ENCODE measurements at places on chromosomes 7 and 10.

GRCh38 chr7:50450590-50451032 is 461 bp upstream of the FIGNL1 start:
- DNase-seq = no peak

GRCh38 chr10:22761569-22762220 is 47.3 kb upstream of the PIP4K2A start:
- DNase-seq = no peak

DNA sequence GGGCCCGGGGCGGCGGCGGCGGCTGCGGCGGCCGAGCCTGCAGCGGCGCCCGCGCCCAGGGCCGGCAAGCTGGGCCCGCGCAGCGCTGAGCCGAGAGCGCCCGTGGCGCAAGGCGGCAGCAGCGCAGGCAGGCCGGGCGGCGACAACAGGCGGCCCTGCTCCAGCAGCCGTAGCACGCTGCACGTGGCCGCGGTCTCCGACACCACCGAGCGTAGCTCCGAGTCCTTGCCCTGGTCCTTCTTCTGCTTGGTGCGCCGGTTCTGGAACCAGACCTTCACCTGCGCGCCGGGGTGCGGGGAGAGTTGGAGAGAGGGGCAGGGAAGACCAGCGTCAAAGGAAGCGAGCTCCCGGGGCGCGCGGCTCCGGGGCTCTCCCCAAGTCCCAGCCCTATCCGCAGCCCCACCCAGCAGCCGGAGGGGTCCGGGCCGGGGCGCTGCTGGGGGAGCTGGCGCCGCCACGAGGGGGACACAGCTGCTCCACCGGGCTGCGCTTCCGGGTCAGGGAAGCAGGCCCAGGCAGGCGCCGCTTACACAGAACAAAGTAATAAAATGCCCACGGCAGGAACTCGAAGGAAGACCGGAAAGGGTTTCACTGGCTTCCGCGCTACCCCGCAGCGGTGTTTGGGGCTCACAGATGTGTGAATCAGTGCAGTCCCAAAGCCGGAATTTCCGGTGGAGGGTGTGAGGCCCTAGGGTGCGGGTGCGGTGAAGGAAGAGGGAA is 3.6 kb downstream of the VAX1 start:
- no peak for DNase-seq

DNA sequence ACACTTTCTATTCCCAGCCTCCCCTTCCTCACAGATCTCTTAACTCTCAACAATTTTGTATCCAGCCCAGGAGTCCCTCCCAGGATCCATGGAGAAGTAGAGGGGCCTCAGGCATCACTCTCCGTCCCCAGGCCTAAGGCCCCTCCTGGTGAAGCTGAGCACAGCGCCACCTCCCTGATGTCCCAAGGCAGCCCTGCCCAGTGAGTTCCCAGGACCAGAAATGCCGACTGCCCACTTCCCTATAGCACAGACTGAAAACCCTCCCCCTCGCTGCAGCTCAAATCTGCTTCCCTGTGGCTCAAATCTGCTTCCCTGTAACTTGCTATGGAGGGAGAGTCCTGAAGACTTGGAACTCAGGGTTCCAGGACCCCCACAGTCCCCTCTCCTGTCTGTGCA is 35.6 kb downstream of the YKT6 start:
- DNase-seq = no peak

GRCh38 chr10:43264344-43264964 is 2.4 kb downstream of the RASGEF1A start:
- no peak for DNase-seq

DNA sequence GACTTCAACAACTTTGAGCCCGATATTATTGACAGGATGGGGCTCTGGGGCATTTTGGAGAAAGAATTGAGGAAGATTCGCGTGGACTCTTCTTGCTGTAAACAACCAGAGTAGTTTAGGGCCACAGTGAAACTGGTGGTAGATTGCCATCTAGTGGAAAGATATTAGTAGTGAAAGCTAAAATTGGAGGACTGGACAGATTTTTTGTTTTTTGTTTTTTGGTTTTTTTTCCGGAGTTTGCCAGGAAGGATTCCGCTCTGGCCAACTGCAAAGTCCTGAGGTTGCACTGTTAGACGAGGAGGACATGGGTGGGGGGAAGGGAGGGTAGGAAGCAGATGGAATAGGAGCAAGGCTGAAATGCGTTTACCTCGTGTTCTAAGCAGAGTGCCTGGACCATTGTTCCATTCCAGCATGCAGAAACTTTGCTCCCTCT is 11.7 kb downstream of the NOBOX start:
- peak; percentile 63 for DNase-seq

DNA sequence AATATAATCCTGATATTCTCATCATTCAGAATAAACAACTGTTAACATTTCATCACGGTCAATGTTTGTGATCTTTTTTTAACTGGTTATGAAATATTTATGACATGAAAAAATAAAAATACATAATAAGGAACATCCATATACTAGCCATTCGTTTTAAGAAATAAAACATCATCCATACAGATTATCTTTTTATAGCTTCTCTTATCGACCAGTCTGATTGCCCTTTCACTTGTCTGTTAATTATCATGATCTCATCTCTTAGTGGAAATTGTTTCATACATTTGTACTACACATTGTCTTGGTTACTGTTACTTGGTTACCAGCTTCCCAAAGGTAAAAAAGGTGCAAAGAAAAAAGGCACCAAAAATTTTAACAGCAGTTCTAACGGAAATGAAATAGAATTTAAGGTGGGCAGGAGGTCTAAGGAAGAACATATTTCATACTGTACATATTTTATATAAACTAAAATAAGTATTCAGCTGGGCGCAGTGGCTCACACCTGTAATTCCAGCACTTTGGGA is 8.4 kb downstream of the ARHGAP21 start:
- DNase-seq = no peak

DNA sequence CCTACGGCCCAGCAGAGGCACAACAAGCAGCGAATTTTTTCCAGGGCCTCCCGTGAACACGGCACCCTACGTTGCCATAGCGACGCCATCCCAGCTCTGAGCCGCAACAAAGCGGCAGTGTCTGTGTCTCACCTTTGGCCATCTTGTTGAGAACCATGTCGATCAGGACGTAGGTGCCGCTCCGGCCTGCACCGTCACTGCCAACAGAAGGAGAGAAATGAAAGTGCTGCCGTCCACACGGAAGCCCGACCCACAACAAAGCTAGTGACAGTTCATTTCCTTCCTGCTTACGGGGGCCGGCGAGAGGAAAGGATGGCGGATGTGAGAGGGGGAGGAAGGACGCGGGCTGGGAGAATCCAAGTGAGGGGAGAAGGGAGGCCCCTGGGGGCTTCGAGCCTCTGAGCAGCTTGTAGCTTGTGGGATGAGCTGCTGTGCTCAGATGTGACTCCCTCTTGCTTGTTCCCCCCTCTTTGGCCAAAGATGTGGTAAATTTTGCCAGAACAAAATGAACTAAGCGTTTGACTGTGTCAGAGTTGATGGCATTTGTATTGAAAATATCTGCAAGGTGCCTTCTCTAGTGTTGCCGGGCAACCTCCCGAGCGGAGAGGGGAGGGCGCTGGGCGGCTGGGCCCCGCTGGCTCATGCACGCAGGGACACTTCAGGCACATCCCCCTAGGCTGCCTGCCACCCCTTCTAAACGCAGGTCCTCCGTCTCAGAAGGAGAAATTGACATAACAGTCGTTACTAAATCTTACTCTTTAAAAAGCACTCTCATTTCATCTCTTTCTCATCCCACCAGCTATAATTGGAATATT is 232.2 kb downstream of the DNAJB6 start:
- no peak for DNase-seq

GRCh38 chr10:129808092-129808983 is 155.7 kb downstream of the EBF3 start:
- DNase-seq = no peak

DNA sequence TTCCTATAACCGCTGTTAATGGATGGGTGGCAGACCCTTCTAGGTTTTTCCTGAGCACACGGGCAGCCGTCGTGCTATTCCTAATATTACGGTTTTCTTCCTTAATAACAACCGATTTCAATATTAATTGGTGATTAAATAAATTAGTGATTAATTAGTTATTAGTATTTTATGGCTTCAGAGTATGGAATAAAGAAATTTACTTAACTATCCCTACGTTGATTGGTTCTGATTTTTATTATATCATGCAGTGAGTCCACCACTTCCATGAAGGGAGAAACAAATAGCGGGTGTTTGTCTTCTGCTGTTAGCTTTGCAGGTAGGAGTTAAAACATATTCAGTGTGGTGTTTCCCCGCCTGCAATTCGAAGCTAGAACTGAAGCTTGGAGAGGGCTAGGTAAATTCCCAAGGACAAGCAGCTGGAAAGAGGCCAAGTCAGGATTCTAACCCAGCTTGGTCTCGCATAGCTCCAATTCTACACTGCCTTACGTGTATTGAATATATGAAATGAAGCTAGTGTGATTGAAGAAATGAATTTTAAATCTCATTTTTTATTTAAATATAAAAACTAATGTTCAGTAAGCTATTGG is 928 bp upstream of the CSTF2T start:
- no peak for DNase-seq

DNA sequence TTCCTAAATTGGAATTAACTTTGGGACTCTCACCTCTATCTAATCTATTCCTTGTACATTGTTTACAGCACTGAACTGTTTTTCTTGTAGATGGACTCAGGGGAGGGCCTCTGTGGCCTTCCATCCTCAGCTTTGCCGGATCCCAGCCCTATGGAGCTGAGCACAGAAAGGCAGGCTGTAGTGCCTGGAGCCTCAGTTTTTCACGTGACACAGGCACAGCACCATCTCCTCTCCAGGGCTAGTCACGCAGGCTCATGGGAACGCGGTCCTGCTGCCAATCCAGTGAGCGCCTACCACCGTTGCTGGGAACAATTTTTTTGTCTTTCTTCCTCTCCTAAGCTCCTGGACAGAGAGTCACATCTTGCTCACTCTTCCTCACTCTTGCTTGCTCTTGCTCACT is 75.6 kb upstream of the DDC start:
- no peak for DNase-seq

DNA sequence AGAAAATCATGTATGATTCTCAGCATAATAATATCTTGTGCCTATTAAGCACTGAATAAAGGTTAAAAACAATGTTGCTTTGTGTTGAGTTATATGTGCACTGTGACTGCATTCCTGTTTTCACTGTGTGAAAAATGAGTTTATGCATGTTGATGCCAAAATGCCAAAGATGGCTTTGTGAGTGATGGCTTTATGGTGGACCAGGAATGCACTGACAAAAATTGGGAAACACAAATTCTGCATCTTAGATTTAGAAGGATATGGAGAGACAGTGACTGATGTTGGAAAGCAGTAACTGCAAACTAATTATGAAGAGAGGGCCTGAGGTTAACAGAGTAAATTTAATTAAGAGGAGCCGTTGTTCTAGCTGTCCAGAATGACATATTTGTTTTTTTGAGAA is 440.4 kb downstream of the KIF20B start:
- DNase-seq = no peak

GRCh38 chr7:135382173-135382572 is 127.7 kb downstream of the CNOT4 start:
- DNase-seq = no peak

GRCh38 chr10:27680691-27681605 is 64.7 kb downstream of the MKX start:
- DNase-seq = no peak

DNA sequence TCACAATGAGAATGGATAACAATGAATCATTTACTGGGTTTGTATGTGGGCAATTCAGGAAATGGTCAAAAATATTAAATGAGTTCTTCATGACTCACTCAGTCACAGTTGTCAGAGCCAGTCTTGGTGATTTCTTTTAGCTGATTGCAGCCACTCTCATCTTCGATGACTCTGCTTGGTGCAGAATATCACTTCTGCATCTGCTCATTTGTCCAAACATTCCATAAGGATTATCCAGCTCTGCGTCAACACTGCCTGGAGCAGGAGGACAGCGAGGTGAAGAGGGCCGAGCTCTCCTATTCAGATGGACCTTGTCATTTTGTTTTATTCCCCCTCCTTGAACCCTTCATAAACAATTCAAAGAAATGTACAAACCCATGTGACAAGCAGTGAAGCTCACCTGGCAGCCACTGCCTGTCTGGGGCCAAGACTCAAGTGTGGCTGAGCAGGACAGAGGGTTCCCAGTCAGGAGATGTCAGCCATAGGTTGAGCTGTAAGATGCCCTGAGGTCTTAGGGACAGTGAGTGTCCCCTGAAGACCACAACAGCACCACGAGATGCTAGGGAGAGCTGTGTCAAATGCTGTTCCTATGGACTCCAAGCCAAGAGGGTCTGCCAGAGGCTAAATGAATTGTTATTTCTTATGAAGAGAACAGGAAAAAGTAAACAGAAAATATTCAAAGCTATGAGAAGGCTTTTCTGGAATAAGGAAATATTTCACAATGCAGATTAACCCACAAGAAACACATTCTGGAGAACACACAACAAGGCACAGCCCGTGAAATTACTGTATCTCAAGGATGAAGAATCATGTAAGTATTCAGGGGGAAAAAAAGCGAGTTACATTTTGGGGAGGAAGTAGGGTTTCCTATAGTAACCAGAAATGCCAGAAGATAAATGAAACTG is 33.1 kb upstream of the EGFR start:
- no peak for DNase-seq

GRCh38 chr7:36023033-36023560 is 130.0 kb upstream of the EEPD1 start:
- no peak for DNase-seq

- DNase-seq = no peak
Observed at GRCh38 chr10:69504576-69505250, 53.4 kb downstream of the TSPAN15 start.

GRCh38 chr7:151851145-151851751 is 25.7 kb downstream of the PRKAG2 start:
- DNase-seq = no peak

- DNase-seq = no peak
Observed at GRCh38 chr10:61752111-61753011, 89.6 kb downstream of the CABCOCO1 start.

DNA sequence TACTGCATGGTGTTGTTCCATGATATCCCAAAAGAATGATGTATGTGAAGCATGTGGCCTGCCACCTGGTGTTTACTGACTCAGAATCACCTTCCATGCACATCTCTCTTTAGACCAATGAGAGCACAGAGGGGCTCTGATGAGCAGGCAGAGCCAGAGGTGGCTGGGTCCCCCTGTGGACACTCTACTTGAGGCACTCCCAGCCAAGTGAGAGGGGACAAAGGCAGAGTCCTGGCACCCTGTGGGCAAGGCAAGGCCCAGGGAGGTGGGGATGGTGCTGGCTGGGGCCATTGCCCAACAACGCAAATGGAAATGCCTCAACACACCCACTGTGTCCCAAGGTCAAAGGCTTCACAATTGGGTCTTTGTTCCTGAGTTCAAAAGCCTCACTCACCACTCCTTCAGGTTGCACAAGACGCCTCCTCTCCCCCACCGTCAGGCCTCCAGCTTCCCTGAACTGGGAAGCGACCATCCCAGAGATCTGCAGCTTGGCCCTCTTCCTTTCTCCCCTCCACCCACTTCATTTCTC is 164.6 kb downstream of the NEURL1 start:
- DNase-seq = peak; percentile 2

DNA sequence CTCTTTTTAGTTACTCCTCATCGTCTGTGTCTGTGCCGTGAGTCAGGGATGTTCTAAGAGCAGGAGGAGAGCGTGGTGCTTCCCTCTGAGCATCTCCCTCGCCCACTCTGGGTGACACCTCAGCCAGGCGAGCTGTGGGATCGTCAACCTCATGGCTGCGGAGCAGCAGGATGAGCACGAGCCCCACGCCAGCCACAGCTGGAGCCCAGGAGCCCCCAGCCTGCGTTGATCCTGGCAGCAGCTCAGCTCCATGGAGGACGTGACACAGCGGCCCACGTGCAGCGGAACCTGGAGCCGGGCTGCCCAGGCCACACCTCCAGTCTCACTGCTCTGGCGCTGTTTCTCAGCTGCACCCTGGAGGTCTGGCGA is 512.0 kb downstream of the PTPRN2 start:
- no peak for DNase-seq
